ENCODE measurements at places on chromosomes 11 and 22.

DNA sequence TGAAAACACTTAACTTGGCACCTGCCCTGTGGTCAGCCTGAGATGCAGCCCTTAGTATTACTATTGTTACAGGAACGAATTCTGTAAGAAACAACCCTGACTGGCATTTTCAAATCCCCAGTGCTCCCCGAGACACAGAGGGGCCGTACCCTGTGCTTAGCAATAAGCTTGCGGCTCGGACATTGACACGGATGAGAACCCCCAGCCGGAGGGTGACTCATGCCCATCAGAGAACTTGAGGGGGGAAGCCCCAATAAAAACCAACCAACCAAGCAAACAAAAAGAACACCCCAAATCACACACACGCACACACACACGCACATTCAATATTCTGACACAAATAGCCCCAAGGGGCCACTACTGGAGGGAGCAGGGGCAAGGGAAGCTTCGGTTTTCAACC, 63.8 kb downstream of the SHISAL1 start:
- DNase-seq = no peak

DNA sequence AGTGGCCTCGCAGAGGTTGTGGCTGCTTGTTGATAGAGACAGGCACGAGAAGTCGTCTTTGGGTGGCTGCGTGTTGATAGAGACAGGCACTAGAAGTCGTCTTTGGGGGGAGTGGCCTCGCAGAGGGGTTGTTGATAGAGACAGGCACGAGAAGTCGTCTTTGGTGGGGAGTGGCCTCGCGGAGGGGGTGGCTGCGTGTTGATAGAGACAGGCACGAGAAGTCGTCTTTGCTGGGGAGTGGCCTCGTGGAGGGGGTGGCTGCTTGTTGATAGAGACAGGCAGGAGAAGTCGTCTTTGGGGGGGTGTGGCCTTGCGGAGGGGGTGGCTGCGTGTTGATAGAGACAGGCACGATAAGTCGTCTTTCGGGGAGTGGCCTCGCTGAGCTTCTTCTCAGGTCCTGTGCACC, 328.8 kb downstream of the TBC1D22A start:
- no peak for DNase-seq

- no peak for DNase-seq
Measured at GRCh38 chr22:37659066-37659896, 758 bp downstream of the PDXP start.

- DNase-seq = no peak
Measured at GRCh38 chr11:15158351-15159015, 43.8 kb downstream of the INSC start.

- no peak for DNase-seq
Measured at GRCh38 chr22:49198705-49199084, 629.0 kb downstream of the BRD1 start.

DNA sequence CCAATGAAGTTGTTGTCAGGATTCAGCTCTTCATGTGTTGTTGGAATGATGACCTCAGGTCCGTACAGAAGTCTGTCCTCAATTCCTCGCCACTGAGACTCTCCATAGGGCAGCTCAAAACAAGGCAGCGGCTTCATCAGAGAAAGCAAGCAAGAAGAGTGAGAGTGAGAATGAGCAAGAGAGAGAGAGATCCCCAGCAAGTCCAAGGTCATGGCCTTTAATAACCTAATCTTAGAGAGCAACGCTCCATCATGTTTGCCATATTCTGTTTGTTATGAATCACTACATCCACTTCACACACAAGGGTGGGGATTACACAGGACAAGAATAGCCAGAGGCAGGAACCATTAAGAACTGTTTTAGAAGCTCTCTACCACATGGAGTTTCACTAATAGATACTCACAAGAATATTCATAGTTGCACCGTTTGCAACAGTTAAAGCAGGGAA, 23.3 kb upstream of the MMP7 start:
- DNase-seq = no peak

DNA sequence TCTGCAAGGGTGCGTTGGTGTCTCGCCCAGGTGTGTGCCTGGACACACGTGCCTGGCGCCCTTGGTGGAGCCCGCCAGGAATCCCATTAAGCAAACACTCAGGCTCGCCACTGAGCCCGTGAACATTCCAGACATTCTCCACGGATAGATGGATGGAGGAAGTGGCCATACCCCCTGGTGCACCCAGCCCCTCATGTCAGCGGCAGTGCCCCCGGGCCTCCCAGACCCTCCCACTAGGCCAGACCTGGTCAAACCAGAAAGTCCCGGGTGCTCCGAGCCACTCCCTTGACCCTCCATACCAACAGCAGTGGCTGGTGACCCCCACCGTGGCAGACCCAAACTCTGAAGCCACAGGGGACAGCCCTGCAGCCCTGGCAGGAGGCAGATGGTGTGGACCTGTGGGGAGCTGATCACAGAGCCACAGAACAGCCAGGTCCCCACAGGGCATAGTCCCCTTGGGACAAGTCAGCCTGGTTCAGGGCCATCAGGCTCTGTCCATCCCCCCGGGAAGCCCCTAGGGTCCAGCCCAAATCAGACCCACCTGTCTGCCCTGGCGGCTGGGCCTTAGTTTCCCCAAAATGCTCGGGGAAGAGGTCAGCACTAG, 1.9 kb downstream of the EPS8L2 start:
- DNase-seq = no peak

GRCh38 chr22:22955866-22956535, 68.4 kb downstream of the IGLL5 start:
- DNase-seq = peak; percentile 39

- no peak for DNase-seq
Measured at GRCh38 chr11:119780222-119780953, 51.4 kb upstream of the NECTIN1 start.

GRCh38 chr11:107222431-107222830, 204.2 kb upstream of the GUCY1A2 start:
- no peak for DNase-seq

- DNase-seq = no peak
Measured at GRCh38 chr11:39569789-39570188, 1889.7 kb downstream of the LRRC4C start.

DNA sequence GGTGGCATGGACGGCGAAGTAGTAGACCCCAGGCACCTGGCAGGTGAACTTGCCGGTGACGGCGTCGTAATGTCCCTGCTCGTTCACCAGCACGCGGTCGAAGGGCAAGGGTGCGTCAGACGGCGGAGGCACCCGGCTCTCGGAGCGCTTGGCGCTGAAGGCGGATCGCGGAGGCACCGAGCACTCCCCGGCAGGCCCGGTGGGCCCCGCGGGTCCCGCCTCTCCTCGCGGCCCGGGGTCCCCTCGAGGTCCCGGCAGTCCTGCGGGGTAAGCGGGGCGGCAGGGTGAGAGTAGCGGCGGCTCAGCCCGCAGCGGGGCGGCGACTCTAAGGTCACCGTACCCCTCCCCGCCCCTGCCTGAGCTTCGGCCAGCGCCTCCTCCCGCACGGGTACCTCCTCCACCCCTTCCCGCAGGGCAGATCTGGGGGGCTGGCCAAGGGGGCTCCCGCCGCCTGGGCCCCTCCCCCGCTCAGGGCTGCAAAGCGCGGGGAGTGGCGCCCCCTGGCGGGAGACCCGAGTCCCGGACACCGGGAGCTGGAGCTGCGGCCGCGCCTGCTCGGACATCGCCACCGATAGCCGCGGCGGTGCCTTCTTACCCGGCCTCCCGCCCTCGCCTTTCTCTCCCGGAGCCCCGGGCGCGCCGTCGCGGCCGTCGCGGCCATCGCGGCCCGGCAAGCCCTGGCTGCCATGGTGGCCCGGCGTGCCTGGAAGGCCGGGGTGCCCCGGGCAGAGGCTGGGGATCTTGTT, 921 bp downstream of the C1QTNF5 start:
- no peak for DNase-seq

DNA sequence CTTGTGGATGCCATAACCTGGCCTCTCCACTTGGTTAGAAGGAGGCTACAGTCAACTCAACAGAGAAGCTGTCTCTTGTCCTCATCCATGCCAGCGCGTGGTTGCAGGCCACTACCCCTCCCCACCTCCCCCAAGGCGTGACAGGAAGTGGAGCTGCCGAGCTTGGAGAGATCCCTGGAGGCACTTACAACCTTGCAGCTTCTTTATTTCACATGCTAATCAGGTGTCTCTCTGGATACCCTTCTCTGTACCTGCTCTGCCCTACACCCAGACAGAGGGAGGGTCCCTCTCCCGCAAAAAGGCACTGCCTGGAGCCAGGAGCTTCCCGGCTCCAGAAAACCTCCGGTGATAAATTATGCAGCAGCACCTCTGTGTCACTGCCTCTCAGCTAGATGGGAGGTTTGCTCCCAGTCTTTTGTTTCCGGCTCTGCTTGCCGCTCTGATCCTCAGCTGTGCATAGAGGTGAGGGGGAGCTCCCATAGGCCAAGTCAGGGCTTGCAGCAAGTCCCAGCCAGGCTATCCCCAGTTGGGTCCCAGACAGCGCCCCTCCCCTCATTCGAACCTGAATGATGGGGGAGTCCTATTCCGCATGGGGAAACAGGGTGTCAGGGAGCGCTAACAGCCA, 5.7 kb downstream of the LRP4 start:
- DNase-seq = no peak

- DNase-seq = no peak
Measured at GRCh38 chr11:119347940-119348605, 1.6 kb upstream of the MFRP start.

DNA sequence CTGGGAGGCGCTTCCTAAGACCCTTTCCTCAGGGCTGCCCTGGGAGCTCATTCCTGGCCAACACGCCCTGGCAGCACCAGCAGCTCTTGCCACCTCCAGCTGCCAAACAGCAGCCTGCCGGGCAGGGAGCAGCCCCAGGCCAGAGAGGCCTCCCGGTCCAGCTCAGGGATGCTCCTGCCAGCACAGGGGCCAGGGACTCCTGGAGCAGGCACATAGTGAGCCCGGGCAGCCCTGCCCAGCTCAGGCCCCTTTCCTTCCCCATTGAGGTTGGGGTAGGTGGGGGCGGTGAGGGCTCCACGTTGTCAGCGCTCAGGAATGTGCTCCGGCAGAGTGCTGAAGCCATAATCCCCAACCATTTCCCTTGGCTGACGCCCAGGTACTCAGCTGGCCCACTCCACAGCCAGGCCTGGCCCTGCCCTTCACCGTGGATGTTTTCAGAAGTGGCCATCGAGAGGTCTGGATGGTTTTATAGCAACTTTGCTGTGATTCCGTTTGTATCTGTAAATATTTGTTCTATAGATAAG, 7.6 kb downstream of the SLC39A13 start:
- DNase-seq = peak; percentile 81

DNA sequence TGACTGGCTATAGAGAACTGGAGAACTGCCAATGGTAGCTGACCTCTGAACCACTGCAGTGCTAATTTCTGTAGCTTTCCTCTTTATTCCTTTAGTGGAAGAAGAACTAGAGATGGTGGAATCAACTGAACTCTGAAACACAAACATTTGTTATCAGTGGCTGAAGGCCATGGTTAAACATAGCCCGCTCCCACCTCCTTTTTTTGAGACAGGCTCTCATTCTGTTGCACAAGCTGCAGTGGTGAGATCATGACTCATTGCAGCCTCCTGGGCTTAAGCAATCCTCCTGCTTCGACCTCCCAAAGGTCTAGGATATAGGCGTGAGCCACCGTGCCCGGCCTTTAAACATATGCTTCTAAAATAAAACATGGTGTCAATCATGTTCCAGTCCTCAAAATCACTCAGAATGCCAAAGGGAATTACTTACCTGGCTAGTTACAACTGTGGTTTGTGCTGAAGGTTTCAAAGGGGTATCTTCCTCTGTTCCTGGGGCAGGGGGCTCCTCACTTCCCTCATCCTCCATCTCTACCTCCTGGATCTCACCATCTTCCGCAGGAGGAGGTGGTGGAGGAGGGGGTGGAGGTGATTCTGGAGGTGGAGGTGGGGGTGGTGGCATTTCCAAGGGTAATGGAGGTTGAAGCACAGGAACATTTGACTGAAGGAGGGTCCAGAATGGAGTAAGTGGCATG, 9.0 kb upstream of the AGBL2 start:
- peak; percentile 5 for DNase-seq

GRCh38 chr22:47322854-47323253, 560.4 kb downstream of the TBC1D22A start:
- no peak for DNase-seq

GRCh38 chr11:3775736-3776406, 21.5 kb downstream of the NUP98 start:
- DNase-seq = no peak

DNA sequence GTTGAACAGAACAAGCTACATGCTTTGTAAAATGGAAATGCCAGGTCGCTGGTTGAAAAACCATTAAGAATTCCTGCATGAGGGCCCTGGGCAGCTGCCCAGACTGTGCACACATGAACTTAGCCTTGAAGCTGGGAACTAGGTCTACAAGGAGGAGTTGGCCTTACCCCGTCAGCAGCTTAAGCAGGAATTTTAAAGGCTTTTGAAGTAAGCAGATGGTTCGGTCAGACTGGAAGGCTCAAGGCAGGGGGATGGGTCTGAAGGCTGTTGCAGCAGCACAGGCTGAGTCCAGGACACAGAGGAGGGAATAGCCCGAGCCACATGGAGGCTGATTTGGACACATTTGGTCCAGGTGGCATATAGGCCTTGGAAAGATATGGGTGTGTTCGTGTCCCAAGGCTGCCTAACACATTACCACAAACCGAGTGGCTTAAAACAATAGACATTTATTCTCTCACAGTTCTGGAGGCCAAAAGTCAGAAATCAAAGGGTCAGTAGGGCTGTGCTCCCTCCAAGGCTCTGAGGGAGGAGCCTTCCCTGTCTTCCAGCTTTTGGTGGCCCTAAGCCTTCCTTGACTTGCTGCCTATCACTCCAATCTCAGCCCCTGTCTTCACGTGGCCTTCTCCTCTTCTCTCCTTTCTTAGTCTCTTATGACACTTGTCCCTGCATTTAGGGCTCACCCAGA, 11.6 kb downstream of the LIF start:
- peak; percentile 68 for DNase-seq

DNA sequence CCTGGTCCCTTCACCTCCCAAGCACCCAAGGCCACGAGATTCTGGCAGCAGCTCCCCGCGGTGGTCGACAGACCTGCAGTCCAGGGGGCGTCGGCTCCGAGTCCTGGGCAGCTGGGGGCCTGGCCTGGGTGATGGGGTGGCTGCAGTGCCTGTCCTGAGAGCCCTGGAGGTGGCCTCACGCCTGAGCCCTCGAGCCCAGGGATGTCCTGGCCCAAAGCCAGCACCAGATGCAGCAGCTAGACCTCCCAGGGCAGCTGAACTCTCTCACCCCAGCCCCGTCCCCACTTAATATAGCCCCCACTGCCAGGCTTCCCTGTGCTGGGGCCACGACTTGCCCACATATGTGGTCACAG, 6.6 kb downstream of the LMNTD2 start:
- DNase-seq = no peak

GRCh38 chr22:31248138-31248745, 36.1 kb downstream of the LIMK2 start:
- DNase-seq = peak; percentile 63

DNA sequence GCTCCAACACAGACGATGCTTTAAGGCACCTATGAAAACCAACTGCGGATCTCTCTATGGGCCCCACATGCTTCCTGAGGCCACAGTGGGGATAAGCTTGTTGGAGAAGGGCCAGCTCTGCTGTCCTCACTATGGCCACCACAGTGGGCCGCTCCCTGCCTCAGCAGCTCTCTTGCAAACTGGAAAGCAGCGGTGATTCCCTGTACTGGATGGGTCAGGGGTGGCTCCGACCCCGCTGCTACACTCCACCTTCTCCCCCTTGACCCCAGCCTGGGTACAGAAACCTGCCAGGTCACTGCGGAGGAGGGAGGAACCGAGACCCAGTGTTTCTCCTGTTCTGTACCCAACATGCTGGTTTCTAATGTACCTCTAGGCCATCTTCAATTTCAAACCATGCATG, 403.9 kb downstream of the CTTN start:
- no peak for DNase-seq

- DNase-seq = no peak
Measured at GRCh38 chr11:76759092-76759491, 24.1 kb upstream of the TSKU start.

Measured in AG09309 (cell line).